Mesenteric fat pad (tissue), 1 donor: ENCODE measurements at places on chromosomes 16 and 17. TPM values are rescaled to one million over a fixed set of nuclear protein-coding genes. Genes with fewer than 3 reads are reported as not detected.

Gene LCAT
- total RNA-seq: 32.1 TPM

Gene SLC2A4
- total RNA-seq: 8.1 TPM

Gene KRTAP4-1
- not detected for total RNA-seq

Gene TM4SF5
- not detected for total RNA-seq

Gene C1QTNF8
- not detected for total RNA-seq

Gene TPPP3
- total RNA-seq: 4.8 TPM
